ENCODE measurements at places on chromosomes 2 and 18. TPM values are rescaled to one million over a fixed set of nuclear protein-coding genes. Genes with fewer than 3 reads are reported as not detected.

DNA sequence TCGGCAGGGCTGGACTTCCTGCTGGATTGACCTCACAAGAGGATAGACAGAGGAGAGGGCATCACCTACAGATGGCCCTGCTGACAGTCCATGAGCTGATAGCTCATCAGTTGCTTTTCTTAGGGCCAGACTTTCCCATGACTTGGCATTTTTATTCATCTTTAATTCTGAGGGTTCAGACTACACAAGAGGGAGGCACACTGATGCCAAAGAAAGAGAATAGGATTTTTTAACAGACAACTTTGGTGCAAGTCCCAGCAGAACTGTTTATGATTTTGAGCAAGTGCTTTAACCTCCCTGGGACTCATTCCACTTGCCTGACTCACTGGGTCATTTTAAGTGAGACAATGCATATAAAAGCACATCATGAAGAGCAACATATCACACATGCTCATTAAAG lies 299.2 kb downstream of the INSIG2 start:
- DNase-seq, result peak; percentile 64

SLC25A52 gene
- not detected for total RNA-seq

GRCh38 chr18:63106727-63107126 lies 212.8 kb downstream of the BCL2 start:
- DNase-seq, result no peak

- DNase-seq, result peak; percentile 98
These were observed 102.4 kb downstream of the TRIB2 start for GRCh38 chr2:12819103-12819475.

ANKRD62 gene
- not detected for total RNA-seq

- DNase-seq, result no peak
These were observed 162.3 kb upstream of the TMEM200C start for GRCh38 chr18:6057604-6058003.

DNA sequence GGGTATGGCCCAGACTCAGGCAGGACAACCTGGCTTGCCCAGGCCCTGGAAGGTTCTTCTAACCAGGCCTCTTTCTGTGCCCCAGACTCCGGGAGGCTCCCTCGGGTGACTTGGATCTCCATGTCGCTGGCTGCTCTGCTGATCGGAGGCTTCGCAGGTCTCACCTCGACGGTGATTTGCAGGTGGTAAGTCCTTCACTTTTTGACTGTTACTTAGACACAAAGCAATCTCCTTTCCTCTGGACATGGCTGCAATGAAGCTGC lies 103.5 kb downstream of the TPO start:
- DNase-seq, result no peak

TBR1 gene
- total RNA-seq, result 0.26 TPM

- DNase-seq, result no peak
These were observed 126.6 kb upstream of the PPP1CB start for GRCh38 chr2:28624793-28625701.

GRCh38 chr2:97673915-97674283 lies 4.4 kb downstream of the C2orf92 start:
- DNase-seq, result no peak

GRCh38 chr2:188291142-188291616 lies 495 bp upstream of the GULP1 start:
- no peak for DNase-seq

DNA sequence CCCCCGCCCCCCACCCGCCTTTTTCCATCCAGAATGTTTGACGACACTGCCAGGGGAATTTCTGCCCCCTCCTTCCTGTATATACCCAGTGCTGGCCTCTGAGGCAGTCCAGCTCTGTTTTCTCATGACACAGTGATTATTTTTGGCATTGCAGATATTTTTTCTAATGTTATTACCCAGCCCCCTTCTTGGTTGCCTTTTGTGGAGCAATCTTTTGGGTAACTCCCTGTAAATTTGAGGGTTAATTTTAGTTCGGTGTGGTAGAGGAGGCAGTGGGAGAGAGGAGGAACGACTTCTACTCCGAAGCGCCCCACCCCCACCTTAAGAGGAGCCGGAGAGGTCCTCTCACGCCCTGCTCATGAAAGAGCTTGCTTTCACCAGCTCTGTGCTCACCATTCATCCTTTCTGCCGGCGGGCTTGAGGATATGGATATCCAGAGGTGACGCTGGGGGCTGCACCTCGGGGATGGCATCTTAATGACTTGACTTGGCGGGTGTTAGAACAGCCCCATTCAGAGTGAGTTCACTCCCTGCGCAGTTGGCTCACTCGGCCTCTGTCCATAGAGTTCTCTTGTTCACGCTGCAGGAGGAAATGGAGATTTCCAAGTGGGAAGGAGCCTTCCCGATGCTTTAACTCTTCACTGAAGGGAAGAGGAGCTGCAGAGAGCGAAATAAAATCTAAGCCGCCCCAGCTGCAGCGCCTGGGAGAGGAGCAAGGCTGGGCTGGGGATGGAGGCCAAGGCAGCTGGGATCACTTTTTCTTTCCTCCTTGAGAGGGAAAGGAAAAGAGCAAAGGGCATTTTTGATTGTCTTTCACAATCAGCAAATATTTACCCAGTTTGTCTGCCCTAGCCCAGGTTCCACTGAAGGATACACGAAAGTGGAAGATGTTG lies 38.4 kb downstream of the EPAS1 start:
- DNase-seq, result peak; percentile 56

DNA sequence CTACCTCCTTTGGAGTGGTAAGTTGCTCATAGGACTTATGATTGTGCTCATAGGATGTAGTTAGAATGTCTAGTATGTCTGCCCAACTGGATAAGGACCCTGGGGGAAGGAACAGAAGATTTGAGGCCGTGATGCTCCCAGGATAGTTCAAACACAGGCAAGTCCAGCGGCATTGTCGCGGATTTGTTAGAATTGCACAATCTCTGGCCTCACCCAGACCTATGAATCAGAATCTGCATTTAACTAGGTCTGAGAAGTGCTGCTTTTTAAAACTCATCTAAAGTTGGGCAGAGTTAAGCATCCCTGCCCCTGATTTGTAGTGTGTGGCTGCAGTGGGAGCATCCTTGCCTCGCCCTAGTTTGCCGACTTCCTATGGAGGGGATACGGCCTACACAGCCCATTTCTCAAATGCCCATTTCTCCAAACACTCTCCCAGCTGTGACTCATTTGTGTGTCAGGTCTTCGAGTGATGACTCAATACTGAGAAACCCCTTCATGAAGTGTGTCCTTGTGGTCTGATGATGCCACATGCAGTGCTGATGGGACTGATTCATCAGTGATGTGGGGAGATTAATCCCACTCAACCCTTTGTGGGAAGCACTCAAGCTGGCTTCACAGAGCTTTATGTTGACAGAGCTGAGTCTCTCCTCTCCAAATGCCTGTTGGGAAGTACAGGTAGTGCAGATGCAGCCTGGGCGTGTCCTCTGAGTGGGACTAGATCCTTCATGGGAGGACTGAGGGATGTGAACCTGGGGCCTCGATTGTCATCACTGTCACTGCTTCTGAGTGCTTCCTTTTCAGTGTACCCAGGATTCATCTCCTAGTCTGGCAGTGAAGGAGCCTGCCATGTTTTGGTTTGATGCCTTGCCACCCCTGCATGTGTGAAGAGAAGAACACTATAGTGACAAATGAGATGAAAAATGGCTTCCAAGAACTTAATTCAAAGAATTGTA lies 18.7 kb downstream of the SMIM21 start:
- peak; percentile 98 for DNase-seq

GRCh38 chr2:176817061-176817565 lies 395.5 kb upstream of the HNRNPA3 start:
- DNase-seq, result peak; percentile 14

CCL20 gene
- total RNA-seq, result 18.0 TPM

DNA sequence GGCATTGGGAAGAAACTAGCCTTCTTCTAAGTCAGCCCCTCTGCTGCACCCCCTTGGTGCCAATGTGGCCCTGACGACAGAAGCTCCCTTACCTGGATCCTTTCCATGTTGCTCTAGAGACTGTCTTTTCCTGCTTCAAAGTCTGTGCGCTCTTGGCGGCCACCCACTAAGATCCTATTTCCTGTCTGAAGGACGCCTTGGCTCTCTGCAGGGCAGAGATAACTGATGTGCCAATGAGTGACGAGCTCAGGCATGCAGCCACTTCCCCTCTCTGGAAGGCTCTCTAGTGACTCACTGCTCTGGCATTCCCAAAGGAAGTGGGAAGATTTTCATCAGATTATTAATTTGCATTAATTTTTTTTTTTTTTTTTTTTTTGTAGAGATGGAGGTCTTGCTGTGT lies 273.5 kb downstream of the CDH20 start:
- peak; percentile 95 for DNase-seq

DNA sequence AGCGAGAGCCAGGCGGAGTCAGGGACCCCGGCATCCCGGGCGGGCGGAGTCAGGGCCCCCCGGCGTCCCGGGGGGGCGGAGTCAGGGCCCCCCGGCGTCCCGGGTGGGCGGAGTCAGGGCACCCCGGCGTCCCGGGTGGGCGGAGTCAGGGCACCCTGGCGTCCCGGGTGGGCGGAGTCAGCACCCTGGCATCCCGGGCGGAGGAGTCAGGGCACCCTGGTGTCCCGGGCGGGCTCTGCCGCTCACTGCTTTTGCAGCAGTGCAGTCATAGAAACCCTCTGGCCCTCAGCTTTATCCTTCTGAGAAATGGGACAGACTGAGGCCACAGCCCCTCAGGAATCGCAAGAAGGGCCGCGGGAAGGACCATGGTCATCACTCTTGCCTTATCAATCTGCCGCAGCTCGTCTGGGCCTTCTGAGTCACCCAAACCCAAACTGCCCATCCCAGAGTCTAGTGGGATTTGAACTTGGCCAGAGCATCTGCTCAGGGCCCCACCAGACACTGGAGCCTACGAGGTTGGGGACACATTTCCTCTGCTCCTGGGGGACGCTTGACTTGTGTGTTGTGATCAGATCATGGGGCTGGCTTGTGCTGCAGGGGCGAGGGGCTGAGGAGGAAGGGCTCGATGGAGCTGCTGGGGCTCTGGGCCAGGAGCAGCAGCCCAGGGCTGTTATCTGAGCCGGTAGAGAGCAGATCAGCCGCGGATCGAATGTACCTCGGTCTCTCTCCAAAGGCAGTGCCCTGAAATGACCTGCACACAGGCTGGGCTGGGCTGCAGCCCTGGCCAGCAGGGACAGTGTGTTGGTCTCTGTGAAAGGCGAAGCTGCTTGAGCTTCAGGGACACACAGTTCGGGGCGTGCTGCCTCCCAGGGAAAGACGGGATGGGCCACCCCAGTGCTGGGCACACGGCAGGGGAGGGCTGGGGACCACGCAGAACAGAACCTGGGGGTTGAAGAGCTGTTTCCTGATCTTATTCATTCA lies 290.1 kb upstream of the HDAC4 start:
- no peak for DNase-seq

EML6 gene
- total RNA-seq, result 1.7 TPM

UXS1 gene
- 37.6 TPM for total RNA-seq

DNA sequence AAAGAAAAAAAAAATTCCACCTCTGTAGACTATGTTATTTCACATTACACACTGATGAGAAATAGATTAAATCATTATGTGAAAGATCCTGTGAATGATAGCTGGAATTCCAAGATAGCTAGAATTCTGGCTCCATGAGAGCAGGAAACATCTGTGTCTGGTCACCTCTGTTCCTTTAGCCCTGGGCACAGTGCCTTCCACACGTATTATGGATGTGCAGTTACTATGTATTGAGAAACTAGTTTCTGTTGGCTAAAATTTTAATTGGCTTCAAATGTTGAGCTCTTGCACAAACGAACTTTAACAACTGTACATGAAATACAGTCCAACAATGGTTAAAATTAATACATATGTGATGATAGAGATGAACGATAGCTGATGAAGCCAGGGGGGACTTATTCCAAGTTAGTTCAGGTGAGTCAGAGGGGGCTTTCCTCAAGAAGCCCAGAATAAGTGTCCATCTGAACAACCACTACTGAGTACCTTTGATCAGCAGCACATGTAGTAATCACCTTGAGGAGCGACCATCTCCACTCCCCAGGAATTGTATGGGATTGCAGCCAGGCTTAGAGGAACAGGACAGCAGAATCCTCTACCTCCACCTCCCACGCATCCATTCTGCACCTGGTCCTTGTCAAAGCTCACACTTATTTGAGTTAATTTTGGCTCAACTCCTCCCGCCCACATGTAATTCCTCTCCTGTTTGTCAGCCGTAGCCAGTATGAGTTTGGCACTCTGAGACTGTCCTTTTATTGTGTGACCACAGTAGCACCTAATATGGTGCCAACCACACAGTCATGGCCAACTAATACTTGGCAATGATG lies 68.6 kb downstream of the NABP1 start:
- peak; percentile 17 for DNase-seq

GRCh38 chr2:22904126-22904684 lies 480.8 kb upstream of the KLHL29 start:
- DNase-seq, result peak; percentile 36

DNA sequence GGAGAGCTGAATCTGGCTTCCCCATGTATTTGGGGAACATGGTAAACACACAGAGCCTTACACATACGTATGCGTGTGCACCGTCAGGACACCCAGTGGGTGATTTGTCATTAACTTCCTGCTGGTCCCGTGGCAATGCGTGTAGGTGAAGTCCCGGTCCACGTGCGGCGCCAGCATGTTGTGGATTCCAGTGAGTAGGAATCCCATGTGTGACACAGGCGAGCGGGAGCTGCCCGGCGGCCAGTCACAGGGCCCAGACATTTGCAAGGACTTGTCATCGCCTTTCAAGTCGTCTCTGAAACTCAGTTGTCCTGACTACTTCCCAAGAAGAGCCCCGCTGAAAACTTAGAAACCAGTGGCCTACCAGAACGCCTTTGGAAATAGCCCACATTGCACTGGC lies 102.0 kb downstream of the RNF144A start:
- DNase-seq, result no peak

- DNase-seq, result no peak
These were observed 100.2 kb upstream of the SNTG2 start for GRCh38 chr2:850429-850828.

DNA sequence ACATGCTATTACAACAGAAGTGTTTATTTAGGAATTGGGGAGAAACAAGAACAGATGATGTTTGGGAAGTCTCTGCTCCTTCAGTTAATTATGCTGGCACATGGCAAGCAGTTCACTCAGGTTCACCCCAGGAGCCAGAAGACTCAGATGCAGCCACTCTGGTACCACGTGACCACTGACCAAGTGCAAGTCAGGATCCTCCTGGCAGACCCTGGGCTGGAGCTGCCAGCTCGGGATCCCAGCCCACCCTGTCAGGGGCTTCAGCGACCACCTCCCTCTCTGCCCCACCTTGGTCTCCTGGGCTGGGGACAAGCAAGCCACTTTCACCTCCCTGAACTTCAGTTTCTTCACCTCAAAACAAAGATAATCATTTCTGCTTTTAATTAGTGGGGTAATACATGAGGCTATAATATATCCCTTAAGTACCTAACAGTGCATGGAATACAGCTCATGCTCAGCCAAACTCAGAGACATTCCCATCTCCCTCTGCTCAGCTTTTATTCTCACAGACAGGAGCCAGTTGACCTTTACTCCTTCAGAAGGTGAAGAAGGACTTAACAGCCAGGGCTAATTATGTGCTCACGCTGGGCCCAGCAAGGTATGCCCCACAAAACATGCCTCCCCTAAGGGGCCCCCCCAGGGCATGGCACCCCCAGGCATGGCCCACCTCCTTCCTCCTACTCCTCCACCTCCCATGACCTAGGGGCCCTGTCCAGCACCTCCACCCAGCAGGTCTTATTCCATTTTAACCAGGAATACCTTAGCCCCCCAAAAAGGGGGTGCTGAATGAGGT lies 11.8 kb downstream of the CRACDL start:
- DNase-seq, result no peak

C2orf78 gene
- not detected for total RNA-seq

All from MCF 10A (cell line).